ENCODE measurements at places on chromosomes 7 and 10.

GRCh38 chr10:109982812-109983211 lies 25.0 kb upstream of the ADD3 start:
- no peak for DNase-seq

DNA sequence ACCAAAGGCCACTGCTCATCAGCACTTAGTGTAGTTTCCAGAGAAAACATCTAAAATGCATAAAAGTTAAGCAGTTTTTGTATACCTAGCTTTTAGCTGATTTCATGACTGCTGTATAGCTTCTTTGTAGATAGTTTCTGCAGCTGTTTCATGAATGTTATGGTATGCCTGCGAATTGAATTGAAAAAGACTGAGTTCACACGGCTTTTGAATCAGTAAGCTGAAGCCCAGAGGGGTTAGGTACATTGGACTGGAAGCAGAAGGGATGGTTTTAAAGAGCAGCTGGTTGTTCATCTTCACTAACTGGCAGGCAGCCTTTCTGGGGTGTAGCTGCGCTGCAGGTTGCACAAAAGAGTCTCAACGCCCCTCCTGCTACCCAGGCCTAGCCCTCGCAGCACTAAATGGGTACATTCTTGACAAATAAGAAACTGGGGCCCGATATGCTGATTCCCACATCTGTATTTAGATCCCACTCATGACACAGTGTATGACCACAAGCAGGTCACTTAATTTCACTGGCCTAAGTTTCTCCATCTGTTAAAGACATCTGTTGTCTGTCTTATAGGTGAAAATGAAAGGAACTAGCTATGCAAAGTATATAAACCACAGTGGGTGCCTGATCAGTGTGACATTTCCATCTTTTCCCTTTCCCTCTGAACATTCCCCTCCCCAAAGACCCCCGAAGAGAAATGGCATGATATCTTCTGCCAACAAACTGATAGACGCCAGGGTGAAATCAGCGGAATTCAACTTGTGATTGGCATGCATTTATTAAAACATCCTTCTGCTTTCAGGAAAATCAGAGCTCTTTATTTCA lies 85.9 kb upstream of the AGBL3 start:
- DNase-seq, result no peak

DNA sequence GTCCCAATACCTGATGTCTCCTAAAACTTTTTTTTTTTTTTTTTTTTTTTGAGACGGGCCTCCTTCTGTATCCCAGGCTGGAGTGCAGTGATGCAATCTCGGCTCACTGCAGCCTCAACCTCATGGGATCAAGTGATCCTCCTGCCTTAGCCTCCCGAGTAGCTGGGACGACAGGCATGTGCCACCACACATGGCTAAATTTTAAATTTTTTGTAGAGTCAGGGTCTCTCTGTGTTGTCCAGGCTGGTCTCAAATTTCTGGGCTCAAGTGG lies 28.4 kb downstream of the GTF2IRD1 start:
- DNase-seq, result no peak

- DNase-seq, result no peak
Observed at GRCh38 chr7:54749200-54749599, 9.8 kb downstream of the SEC61G start.

DNA sequence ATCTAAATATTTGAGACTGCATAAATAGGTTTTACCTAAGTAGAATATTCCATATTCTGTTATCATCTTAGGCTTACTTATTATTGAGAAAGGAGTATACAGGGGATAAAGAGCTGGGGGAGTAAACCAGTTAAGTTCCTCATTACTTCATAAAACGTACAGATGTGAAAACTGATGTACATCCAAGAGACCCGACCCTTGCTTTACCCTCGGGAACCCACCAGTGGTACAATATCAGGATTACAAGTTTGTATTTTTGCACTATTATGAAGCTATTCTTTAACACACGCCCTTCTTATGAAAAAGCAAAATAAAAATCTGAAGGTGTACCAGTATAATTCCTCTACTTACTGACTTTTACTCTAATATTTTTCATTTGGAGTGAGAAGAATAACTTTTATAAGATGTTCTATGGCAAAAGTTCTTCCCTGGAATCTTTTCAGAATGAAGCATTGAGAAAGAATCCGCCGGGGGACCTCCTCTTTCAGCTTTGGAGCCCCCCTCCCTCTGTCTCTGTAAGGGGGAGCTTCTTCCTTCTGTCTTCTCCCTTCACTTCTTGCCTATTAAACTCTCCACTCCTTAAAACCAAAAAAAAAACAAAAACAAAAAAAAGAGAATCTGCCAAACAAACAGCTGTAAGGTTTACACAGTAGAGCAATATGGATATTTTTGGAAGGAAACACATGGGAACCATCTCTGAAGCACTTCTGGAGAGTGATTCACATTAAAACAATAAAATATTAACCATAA lies 550.0 kb downstream of the TNS3 start:
- DNase-seq, result no peak

GRCh38 chr10:113180401-113181154 lies 230.5 kb downstream of the TCF7L2 start:
- no peak for DNase-seq

- DNase-seq, result no peak
Observed at GRCh38 chr10:79348640-79348988, 1.3 kb downstream of the PPIF start.

DNA sequence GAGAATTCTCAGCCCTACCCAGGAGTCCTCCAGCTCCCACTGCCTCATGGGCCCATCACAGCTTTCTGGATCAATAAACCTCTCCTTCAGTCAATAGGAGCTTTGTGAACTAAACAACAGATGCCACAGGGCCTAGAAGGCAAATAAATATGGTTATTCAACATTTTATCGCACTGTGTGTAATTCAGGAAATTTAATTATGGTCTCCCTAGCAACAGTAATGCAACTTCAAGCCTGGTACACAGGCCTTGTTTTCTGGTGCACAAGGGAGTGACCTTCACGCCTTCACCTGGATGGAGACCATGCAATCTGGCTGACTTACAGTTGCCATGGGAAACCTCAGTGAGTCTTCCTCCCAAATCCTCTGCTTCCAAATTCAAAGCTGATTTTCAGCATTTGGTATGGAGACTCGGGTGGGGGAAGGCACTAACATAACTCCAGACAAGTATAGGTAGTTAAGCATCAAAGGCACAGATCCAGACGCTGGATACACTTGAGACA lies 441.0 kb upstream of the NPVF start:
- no peak for DNase-seq

- DNase-seq, result no peak
Observed at GRCh38 chr7:30322271-30323005, 38.0 kb downstream of the ZNRF2 start.

DNA sequence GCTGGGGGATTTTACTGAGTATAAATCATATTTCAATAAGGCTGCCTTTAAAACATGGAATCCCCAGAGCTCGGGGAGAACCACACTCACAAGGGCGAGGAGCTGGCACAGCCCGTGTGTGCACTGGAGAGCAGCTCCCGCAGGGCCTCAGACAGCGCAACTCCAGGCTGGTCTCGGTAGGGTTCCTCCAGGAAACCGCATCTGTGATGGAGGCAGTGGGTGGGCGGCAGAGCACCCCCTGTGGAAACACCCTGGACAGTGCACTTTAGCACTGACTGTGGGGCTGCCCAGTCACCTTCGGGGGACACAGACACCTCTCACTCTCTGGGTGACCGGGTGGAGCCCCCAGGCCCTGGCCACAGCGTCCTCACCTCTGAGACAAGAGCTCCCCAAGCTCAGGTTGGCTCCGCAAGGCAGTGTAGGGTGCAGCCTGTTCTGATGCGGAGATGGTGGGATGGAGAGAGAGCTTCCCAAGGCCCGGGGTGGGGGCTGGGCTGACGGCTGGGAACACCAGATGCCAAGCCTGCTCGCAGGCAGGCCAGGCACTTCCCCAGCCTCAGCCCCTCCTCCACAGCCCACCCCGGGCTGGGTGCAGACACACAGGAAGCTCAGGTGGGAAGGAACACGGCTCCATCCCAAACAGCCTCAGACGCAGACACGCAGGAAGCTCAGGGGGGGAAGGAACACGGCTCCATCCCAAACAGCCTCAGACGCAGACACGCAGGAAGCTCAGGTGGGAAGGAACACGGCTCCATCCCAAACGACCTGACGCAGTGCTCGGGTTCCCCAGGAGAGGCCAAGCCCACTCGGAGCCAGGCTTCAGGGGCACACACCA lies 224.4 kb downstream of the MAD1L1 start:
- no peak for DNase-seq

- no peak for DNase-seq
Observed at GRCh38 chr10:34715511-34716187, 99.4 kb downstream of the PARD3 start.

GRCh38 chr10:69639291-69640195 lies 9.5 kb downstream of the FAM241B start:
- DNase-seq, result peak; percentile 62

- DNase-seq, result no peak
Observed at GRCh38 chr10:61397175-61397986, 55.8 kb downstream of the TMEM26 start.

GRCh38 chr10:102118867-102119266 lies 1.3 kb downstream of the LDB1 start:
- DNase-seq, result no peak
